A549 treated with dexamethasone at 1 μM for 4 hours (cell line): ENCODE measurements at places on chromosomes 3 and 15. TPM values are rescaled to one million over a fixed set of nuclear protein-coding genes. Genes with fewer than 3 reads are reported as not detected.

The TMEM158 gene
- 7.2 to 9.7 TPM (median 8.6 TPM) in 5 replicates for total RNA-seq

The PRKCD gene
- 37.5 to 54.6 TPM (median 48.4 TPM) in 5 replicates for total RNA-seq

The MKRN2OS gene
- total RNA-seq, result not detected in 5 replicates

The FBXO40 gene
- not detected in 5 replicates for total RNA-seq

The IL5RA gene
- not detected in 5 replicates for total RNA-seq

The SLC24A5 gene
- total RNA-seq, result not detected in 5 replicates
